ENCODE measurements at places on chromosomes 7 and 10. TPM values are rescaled to one million over a fixed set of nuclear protein-coding genes. Genes with fewer than 3 reads are reported as not detected.

DNA sequence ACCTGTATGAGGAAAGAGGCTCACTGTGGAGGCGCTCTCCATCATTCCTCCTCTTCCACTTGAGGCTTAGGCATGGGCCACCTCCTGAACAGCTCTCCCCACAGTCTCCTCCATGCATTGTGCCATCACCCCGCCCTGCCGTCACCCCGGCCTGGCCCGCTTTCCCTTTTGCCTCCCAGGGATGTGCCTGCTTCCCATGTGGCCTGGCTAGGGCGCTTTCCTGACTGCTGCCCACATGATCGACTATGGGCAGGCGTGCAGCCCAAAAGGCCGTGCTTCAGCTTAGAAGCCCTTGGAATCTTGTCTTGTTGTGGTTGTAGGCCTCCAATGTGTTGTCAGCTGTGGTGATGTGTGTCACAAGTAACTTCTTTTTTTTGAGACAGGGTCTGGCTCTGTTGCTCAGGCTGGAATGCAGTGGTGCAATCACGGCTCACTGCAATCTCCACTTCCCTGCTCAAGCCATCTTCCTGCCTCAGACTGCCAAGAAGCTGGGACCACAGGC is 1.8 kb upstream of the ACTR3C start:
- no peak for DNase-seq

DNA sequence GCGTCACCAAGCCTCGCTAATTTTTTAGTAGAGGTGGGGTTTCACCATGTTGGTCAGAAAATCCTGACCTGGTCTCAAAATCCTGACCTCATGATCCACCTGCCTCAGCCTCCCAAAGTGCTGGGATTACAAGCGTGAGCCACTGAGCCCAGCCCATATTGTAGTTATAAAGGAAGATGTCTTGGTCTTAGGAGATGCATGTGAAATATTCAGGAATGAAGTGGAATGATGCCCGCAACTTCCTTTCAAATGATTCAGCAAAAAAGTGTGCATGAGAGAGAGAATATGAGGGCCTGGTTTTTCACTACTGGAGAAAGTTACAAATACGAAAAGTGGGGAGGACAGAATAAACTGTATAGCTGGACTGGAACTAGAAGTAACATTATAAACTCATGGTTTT is 15.9 kb downstream of the TMEM209 start:
- no peak for DNase-seq

DNA sequence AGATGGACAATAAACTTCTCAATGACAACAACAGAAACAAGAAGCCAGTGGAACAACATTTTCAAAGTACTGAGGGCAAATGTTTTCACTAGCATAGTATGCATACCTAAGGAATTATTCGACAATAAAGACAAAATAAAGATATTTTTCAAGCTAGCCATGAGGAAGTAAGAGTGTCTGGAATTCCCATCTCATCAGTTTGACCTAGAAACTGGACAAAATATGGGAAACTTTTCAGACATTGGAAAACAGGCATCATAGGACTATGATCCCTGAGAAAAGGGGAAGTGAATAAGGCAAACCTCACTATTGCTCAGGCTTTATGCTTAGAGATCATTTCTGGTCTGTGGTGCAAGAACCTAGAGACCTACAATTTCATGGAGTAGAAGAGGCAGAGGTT is 86.3 kb downstream of the OAT start:
- DNase-seq, result no peak

- no peak for DNase-seq
These were observed 38.0 kb upstream of the TRUB1 start for GRCh38 chr10:114899982-114900381.

- DNase-seq, result no peak
These were observed 97.5 kb upstream of the PAX2 start for GRCh38 chr10:100647928-100648327.

DNA sequence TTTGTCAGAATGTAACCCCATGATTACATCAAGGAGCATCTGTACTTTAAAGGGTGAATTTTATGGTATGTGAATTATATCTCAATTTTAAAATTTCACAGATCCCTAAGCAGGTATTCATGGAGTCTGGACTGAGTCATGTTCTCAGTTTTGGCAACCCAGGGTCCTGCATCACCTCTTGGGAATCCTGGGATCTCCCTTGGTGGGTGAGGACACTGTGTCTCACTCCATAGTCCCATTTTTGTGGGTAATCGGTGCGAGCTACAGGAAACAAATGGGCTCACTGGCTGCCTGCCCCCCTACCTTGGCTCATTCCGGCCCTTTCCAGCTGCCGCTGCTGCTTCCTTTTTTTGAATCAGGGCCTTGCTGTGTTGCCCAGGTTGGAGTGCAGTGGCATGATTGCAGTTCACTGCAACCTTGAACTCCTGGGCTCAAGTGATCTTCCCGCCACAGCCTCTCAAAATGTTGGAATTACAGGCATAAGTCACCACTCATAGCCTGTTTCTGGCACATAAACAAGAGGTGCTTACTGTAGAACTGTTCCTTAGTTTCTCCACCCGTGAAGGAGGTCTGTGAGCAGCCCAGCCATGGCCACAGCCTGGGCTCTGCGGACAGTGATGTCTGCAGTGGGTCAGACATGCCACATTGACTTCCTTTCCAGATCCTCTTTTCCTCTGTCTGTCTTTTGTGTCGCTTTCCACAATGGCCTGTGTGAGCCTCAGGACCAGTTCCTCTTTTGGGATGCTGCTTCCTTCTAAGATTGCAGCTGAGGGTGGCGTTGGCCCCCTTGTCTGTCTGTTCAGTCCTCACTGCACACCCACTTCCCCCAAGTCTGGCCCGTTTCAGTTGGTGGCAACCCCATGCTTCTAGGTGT is 14.5 kb downstream of the PALD1 start:
- DNase-seq, result no peak

DNA sequence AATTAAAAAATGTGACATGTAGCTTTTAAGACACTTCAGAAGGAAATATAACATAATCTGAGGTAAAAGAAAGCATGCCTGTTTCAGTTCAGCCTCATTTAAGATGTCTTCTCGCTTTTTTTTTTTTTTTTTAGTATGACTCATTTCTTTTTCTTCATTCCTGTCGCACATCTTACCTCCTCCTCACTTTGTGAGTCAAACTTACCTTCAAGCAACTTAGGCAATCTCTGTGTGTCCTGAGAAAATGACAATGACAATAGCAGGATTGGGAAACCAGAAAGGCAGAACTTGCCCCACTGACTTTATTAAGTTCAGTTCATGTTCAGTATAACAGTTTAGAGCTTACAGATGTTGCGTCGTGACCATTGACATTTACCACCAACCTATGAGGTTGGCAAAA is 7.7 kb downstream of the PTN start:
- no peak for DNase-seq

GNG11 gene
- polyA plus RNA-seq, result 29.4 TPM

CCNY gene
- polyA plus RNA-seq, result 26.4 TPM
